Amniotic stem cell (primary cell): ENCODE measurements at places on chromosomes 2 and 18.

- DNase-seq, result no peak
Observed at GRCh38 chr2:239544918-239545465, 144.2 kb upstream of the HDAC4 start.

- DNase-seq, result no peak
Observed at GRCh38 chr2:121189661-121190381, 95.2 kb downstream of the TFCP2L1 start.

DNA sequence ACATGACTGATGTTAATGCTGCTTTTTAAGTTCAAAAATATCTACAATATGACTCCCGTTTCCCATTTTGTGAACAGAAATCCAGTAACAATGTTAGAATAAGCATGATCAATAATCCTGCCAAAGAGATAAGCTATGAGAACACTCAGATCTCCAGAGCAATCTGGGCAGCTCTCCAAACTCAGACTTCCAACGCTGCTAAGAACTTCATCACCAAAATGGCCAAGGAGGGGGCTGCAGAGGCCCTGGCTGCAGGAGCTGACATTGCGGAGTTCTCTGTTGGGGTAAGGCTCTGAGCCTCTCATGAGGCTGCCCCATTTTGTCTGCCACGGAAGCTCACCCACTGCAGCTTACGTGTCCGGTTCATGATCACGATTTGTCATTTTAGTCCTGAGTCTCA is 68.4 kb downstream of the UGGT1 start:
- no peak for DNase-seq

GRCh38 chr2:16386031-16386430 is 279.6 kb downstream of the CYRIA start:
- DNase-seq, result no peak

DNA sequence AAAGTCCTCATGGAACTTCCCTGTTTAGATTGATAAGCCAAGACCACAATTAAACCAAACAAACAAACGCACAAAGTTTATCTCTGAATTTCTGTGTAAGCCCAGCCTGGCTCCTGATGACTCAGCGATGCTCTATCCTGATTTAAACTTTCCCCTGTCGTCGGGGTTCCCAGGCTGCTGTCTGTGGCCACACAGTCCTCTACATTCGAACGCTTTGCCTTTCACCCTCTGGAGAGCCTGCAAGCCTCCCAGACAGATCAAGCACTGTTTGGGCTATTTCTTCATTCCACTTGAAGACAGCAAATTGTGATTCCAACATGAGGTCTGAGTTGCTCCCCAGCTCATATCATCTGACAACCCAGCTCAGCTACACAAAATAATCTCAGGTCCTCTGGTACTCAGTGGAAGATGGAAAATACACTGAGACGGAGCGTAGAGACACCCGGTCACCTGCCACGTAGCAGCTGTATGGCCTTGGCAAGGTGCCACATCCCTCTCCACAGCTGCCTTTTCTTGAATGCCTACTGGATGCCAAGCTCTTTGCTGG is 51.2 kb downstream of the CYRIA start:
- no peak for DNase-seq

DNA sequence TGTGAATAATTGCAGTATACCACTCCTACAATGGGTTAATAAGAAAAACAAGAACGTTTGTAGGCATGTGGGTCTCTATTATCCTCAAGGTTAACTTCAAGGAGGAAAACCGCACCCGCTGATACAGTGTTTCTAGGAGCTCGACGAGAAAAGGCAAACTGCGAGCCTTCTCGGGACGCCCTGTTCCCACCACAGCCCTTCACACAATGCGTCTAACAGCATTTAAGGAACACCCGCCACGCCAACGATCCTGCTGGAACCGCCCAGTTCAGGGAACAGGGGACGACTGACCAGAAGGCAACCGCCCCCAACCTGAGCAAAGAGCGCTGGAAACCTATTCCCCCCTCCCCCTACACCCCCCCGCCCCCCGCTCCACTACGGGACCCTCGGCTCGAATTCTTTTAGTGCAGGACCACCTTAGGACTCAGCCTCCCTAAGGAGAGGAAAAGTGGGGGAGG is 710 bp upstream of the TMSB10 start:
- peak; percentile 39 for DNase-seq

- DNase-seq, result no peak
Observed at GRCh38 chr2:107282135-107282534, 396.2 kb upstream of the ST6GAL2 start.

DNA sequence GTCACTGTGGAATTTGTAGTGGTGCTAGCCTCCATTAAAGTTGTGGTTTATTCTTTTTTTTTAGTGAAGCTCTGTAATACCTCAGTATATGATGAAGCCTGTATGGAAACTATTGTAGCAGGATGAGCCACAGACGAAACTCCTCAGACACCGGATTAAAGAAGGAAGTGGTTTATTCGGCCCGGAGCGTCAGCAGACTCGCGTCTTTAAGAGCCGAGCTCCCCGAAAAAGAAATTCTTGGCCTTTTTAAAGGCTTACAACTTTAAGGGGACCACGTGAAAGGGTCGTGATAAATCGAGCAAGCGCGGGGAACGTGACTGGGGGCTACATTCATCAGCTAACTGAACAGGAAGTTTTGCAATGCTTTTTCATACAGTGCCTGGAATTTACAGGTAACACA is 8.1 kb upstream of the CCL20 start:
- no peak for DNase-seq

GRCh38 chr2:224925810-224926100 is 116.5 kb downstream of the DOCK10 start:
- DNase-seq, result no peak

- DNase-seq, result no peak
Observed at GRCh38 chr2:112680666-112681101, 34.9 kb downstream of the SLC20A1 start.

DNA sequence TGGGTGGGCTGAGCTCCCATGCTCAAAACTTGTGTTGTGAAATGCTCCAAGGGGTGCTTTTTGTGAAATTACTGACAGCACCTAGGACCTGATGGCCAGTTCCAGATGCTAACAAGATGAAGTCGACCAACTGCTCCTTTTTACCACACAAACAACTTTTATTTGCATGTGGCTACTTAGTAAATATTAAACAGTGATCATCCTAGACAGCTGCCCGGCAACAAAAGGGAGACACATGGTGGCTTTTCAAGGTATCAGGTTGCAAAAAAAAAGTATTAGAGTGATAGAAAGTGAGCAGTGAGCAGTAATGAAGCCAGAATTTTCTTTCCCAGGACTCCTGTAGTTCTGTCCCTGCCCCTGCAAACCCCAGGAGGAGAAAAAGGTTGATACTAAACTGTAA is 118.5 kb downstream of the RPIA start:
- no peak for DNase-seq

DNA sequence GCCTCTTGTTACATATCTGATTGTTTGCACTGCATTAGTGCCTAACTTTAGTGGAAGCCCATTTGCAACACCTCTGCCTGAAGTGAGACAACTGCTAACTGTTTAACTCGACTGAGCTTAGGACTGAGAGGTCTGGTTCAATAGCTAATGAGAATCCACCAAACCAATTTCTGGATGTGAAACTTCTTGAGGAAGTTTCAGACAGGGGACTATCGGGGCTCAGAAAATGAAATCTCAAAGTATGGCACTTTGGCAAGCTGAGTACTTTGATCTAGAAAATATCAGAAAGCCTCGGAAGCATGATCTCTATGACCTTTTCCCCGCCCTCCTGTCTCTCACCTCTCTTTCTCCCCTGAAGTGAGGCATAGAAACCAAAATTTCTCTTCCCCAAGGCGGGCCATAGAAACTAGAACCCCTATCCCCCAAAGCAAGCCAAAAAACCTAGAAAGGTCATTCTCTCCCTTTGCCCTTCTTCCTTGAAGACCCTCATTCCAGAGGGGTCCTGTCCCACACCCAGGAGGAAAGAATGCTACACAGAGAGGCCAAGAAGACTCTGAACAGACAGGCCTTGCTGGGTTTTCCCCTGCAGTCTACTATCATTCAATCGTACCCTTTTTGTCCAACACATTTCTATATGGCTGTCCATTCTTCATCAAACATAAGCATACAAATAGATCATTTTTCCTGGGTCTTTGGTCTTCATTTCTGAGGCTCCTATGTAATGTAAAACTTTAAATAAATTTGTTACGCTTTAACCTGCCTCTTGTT is 69.6 kb upstream of the CREB1 start:
- DNase-seq, result no peak

GRCh38 chr2:159317392-159318088 is 31.0 kb upstream of the WDSUB1 start:
- no peak for DNase-seq

- no peak for DNase-seq
Observed at GRCh38 chr2:74181739-74182138, 3.1 kb upstream of the MOB1A start.

DNA sequence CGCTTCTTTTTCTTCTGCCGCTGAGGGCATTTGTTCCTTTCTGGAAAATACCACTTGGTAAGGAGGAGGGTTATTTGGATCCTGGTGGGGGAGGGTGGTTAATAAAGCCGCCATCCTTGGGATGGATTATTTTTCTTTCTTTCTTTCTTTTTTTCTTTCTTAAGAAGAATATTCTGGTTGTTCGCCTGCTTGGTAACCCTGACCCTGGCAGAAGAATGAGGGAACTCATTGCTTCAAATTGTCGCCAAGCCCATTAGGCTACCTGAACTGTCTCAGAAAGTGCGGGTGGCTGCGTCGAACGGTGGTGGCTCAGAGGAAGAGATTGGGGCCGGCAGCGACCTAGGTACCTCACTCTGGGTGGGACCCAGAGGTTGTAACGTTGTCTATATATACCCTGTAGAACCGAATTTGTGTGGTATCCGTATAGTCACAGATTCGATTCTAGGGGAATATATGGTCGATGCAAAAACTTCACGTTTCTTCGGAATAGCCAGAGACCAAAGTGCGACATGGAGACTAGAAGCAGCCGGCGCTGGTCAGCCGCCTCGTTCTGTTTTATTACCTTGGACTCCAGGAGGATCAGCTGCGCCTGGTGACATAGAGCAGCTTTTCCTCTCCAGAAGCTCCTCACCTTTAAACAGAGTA is 1.3 kb upstream of the HOXD4 start:
- no peak for DNase-seq

DNA sequence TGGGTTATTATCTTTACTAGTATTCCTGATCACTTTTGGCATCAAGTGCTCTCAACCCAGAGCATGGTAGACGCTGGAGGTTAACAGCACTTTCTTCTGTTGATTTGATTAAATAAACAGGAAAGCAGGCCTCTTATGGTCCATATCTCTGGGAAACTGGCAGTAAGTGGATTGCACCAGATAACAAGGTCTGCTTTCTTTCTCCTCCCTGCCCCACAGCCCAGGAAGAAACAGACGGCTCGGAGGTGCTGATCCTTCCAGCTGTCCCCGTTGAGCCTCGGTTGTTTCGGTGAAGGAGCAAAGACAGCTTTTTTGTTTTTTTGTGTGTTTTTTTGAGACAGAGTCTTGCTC is 100.8 kb upstream of the KCTD1 start:
- no peak for DNase-seq

DNA sequence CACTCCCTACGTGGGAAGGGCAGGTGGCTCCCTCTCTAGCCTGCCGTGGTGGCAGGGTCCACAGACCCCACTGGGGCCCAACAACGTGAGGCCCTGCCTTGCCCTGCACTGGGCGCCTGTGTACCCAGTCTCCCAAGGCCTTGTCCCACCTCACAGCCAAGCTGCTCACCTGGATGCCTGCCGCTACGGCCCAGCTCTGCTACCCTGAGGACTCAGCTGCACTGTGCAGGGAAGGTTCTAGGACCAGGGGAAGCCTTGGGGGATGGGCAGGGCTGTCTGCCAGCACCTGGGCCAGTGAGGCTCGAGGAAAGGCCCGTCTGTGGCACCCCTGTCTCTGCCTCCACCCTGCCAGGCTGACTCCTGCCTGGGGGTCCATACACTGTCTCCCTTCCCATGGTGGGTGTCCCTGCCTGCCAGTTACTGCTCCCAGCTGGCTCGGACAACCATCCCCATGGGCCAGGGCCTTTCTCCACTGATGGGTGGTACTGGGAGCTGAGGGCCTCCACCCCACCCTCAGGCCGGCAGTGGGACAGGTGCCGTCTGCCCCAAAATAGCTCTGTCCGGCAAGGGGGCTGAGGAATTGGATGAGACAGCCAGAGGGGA is 33.2 kb downstream of the HS6ST1 start:
- no peak for DNase-seq

GRCh38 chr18:45678850-45679249 is 45.1 kb upstream of the SLC14A1 start:
- DNase-seq, result no peak

DNA sequence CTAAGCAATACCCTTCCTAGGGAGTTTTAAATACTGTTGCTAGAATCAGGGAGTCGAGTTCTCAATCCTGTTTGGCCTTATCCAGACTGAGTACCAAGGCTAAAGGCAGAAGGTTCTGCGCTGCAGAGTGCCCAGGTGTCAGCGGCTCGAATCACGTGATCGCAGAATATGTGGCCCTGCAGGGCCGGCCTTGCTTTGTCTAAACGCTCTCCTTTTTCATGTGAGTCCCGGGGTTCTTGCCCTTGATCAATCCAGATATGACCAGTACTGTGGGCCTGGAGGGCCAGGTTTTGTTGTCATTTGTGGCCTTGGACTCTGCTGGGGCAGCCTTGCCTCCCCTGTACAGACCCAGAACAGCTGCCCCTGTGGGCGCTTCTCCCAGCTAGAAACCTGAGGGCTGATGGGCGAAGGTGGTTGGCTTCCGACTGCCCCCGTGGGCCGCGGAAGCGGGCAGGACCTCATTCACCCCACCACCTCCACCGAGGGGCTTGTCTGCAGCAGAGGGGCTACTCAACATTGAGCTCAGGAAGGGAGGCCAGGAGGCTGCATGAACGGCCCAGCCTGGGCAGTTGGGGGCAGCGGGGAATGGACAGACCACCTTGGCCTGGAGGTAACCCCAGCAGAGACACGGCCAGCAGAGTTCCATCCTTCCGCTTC is 225.0 kb downstream of the ALPK2 start:
- no peak for DNase-seq

- no peak for DNase-seq
Observed at GRCh38 chr18:50207722-50208121, 12.8 kb upstream of the MYO5B start.

- DNase-seq, result no peak
Observed at GRCh38 chr2:5742126-5742525, 49.9 kb downstream of the SOX11 start.

GRCh38 chr2:9115229-9115628 is 91.4 kb upstream of the ASAP2 start:
- no peak for DNase-seq

GRCh38 chr2:39378968-39379367 is 58.1 kb downstream of the MAP4K3 start:
- DNase-seq, result no peak

- no peak for DNase-seq
Observed at GRCh38 chr2:27182346-27182745, 29.5 kb upstream of the ATRAID start.

- no peak for DNase-seq
Observed at GRCh38 chr2:30233271-30234009, 2.1 kb downstream of the LBH start.

DNA sequence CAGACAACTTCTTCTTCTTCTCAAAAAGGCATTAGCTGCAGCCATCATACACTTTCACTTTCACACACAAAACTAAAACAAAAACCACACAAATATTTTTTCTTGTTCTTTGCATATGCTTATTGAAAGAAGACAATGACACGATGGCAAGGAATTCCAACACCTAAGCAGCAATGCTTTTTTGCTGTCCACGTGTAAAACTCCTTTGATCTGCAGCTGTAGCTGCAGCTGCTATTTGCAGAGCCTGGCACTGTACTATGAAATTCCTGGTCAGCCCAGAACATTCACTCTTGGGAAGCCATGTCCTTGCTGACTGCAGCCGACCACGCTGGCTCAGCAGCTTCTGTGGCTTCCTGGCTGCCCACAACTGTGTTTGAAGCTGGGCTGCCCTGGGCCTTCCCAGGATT is 316.2 kb downstream of the CDH2 start:
- DNase-seq, result no peak
